ENCODE measurements at places on chromosomes 6 and 20.

GRCh38 chr6:32835167-32835893, 3.2 kb downstream of the TAP2 start:
- no peak for ATAC-seq

DNA sequence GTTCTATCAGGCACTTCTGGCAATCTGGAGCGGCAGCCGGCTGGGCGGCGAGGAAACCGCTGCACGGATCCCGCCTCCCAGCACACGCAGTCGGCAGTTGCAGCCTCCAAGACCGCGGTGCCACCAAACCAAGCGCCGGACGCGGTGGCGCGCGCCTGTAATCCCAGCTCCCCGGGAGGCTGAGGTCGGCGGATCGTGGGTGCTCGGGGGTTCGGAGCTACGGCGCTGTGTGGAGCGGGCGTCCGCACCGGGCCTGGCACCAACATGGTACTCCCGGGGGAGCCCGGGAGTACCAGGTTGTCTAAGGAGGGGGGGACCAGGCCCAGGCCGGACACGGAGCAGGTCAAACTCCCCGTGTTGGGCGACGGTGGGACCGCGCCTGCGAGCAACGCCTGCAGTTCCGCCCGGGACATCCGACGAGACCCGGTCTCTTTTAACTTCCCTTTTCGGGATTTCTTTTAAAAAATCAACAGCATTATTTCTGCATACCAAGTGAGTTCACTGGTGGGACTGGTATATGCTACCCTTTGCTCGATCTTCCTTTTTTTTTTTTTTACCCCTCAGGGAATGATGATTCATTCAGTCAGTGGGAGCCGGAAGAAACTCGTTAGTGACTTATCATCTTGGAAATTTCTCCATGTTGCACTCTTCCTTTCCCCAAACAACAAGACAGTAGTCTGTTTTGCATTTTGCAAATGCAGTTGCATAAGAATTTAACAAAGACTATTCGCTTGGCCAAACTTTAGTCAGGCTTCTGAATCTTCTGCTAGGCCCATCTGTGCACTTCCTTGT, 27.6 kb downstream of the ZNF311 start:
- no peak for ATAC-seq

DNA sequence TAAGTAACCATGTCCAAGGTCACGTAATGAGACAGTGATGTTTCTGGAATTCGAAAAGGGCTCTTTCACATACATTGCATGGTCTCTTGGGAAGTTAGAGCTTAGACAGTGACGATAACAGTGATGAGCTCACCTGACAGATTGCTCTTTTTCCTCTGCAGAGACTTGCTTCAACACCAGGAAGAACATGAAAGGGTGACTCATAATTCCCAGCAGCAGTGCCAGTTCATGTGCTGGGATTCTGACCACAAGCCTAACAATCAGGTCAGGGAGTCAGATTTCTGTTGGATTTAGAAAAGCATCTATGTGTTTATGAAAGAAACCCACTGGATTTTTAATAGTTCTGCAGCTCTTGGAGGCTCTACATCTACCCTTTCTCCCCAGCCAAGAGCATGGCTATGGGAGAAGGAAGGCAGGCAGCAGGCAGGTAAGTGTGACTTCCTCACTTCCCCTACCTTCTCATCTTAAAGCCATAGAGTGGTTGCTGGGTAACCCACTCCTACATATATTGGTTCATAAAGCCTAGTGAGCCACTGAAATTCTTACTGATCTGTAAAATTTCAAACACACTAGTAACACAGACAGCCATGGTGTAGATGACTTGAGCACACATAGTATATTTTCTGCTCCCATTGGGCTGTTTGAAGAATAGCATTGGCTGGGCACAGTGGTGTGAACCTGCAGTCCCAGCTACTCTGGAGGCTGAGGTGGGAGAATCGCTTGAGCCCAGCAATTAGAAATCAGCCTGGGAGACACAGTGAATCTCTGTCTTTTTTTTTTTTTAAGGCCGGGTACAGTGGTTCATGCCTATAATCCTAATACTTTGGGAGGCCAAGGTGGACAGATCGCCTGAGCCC, 44.4 kb upstream of the LOC128125822 start:
- peak; percentile 95 for ATAC-seq

DNA sequence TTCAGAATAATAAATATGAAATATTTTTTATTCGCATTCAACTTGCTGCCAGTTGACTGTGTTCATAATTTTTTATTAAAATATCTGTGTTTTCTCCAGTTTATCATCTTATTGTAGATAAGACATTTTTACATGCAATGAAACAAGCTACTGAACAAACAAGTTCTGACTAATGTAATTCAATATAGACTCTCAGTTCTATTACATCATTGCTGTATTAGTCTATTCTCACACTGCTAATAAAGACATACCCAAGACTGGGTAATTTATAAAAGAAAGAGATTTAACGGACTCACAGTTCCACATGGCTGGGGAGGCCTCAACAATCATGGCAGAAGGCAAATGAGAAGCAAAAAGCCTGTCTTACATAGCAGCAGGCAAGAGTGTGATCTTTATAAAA, 1357.7 kb upstream of the CITED2 start:
- no peak for ATAC-seq

DNA sequence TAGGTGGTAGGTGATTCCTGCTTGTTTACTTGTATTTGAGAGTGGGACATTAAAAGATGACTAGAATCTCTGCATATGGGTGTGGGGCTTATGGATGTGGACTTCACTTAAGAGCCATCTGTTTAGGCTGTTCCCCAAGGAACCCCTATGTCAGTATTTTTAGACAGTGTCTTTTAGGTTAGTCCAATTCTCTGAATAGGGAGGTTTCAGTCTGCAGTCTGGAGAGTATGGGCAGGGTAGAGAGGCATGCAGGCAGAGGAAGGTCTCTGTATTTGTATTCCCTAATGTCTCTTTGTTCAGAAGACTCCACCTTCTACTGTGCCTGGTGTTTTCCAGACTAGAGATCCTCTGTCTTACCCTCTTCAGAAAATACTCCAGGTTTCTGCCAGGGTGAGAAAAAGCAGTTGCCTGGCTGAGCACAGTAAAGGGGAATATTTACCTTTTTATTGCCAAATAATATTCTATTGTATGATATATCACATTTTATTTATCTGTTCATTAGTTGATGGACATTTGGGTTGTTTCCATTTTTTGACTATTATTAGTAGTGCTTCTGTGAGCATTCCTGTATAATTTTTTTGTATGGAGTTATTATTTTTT, 19.1 kb downstream of the SLX4IP start:
- no peak for ATAC-seq

GRCh38 chr20:46963196-46963529, 68.5 kb downstream of the EYA2 start:
- ATAC-seq, result no peak

DNA sequence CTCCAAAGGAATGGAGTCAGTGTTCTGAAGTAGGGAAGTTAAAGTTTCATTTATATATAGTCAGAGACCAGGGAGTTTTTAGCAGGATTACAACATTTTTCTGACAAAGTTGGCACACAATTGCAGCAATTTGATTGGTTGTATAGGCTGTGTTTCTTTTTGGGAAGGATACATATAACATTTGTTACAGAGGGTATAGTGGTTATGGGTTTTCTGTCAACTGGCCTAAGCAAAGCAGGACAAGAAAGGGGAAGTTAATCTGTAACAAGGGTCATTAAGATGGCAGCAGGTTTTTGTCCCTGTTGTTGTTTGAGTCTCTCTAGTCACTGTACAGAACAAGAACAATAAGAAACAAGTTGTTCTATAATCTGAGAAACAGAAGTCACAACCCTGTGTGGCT, 41.4 kb downstream of the TPD52L1 start:
- ATAC-seq, result no peak

- no peak for ATAC-seq
These were observed 248.3 kb downstream of the GRM1 start for GRCh38 chr6:146277142-146277541.

DNA sequence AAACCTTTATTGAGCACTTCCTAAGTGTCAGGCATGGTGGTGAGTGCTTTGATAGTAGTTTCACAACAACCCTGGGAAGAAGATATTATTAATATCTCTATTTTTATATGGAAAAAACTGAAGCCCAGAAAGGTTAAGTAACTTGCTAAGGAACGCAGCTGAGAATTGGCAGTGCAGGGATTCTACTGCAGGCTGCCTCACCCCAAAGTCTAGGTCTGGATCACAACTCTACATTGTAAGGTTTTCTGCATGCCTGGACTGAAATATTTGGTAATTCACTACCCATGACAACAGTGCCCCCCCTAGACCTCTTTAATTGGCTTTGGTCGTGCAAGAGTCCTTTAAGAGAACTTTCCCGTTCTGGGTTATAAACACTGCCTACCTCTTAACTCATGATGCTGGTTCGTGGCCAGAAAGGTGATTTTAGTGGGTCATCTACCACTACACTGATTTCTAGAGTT, 67.1 kb upstream of the KCNQ5 start:
- peak; percentile 41 for ATAC-seq

- no peak for ATAC-seq
These were observed at the start of gene MUCL3 for GRCh38 chr6:30940361-30940986. MUCL3 (plus strand) TSS chr6:30940973; CDS start chr6:30941000, 27 bp downstream.

- no peak for ATAC-seq
These were observed 171.2 kb upstream of the TSHZ2 start for GRCh38 chr20:52800734-52801627.

GRCh38 chr6:152094276-152094675, 286.8 kb downstream of the ESR1 start:
- no peak for ATAC-seq

- ATAC-seq, result no peak
These were observed 92.4 kb upstream of the CD83 start for GRCh38 chr6:14025160-14025559.

Measured in SK-N-SH treated with all-trans-retinoic acid at 6 μM for 48 hours (cell line).